ENCODE measurements at places on chromosomes 6 and 20.

DNA sequence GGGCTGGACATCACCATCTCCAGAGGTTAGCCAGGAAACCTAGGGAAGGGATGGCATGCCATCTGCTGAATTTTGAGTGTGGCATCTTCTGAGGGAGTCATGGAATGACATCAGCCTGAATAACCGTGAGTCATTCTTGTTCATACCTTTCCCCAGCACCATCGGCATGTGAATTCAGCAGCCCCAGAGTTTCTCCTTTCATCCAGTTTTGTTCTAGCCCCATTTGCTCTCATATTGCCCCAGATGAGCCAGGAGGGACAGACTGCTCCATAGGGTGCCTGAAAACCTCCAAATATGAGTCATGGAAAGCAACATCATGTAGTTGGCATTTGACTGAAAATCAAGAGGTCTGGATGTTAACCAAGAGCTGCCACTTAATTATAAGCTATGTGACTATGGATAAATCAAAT, 219.2 kb upstream of the SGK1 start:
- DNase-seq, result no peak

DNA sequence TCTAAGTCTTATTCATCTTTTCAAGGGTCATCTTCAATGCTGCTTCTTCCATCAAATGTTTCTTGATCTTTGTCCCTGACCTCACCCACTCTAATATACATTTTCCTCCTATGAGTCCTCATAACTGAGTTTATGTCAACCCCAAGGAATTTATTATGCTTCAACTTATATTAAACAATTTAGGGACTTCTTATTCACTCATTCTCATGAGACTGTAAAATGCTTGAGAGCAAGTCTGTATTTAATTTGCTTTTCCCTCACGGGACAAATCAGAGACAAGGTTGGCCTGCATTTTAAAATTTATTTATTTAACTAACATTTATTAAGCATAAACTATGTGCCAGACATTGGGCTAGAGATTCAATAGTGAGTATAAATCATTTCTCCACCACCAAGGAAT, 312.0 kb upstream of the NT5E start:
- no peak for DNase-seq

GRCh38 chr6:136616527-136616926, 66.3 kb upstream of the MAP7 start:
- no peak for DNase-seq

GRCh38 chr6:167711768-167712730, 114.7 kb upstream of the AFDN start:
- no peak for DNase-seq

GRCh38 chr6:103870970-103871369, 988.7 kb downstream of the HACE1 start:
- DNase-seq, result no peak

GRCh38 chr6:136607204-136607931, 57.1 kb upstream of the MAP7 start:
- DNase-seq, result no peak

DNA sequence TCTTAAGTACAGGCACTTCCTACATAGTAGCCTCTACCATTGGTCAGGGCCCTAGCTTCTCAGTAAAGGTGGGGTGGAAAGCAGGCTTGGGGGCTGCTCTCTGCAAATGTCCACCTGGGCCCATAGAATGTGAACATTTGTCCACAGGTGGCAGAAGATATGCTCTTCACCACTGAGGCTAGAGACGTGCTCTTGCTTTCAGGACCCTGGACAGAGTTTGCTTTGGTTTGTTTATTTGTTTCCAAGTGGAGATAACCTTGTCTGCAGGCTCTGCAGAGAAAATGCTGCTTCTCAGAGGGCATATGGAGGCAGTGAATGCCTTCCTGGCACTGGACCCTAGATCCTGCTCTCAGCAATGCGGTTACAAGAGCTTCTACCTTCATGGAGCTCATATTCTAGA, 129.0 kb downstream of the F13A1 start:
- DNase-seq, result no peak

DNA sequence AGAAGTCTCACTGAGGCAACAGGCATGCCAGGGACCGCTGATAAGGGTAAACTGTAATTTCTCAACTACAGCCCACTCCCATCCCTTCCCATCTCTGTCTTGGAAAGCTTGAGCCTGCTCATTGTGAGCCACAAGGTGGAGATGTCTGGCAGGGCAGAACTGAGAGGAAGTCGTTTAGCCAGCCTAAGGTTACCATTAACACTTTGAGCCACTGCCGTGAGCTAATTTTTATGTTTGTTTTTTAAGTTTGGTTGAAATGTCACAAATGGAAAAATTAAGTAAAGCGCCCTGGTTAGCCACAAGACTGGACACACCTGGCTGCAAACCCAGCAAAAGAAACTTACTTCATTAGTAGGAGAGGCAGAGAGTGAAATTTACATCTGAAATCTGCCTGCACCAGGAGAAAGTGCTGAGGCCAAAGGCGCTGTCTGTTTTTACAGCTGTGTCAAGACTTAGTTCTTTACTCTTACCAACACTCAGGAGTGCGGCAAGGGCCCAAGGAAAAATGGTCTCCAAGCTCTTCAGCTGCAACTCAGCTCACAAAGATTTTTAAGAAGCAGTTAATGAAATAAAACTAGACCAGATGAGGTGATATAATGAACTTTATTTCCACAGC, 50.0 kb upstream of the FAM83C start:
- DNase-seq, result no peak

- no peak for DNase-seq
These were observed 75.9 kb downstream of the ERMARD start for GRCh38 chr6:169827290-169827717.

DNA sequence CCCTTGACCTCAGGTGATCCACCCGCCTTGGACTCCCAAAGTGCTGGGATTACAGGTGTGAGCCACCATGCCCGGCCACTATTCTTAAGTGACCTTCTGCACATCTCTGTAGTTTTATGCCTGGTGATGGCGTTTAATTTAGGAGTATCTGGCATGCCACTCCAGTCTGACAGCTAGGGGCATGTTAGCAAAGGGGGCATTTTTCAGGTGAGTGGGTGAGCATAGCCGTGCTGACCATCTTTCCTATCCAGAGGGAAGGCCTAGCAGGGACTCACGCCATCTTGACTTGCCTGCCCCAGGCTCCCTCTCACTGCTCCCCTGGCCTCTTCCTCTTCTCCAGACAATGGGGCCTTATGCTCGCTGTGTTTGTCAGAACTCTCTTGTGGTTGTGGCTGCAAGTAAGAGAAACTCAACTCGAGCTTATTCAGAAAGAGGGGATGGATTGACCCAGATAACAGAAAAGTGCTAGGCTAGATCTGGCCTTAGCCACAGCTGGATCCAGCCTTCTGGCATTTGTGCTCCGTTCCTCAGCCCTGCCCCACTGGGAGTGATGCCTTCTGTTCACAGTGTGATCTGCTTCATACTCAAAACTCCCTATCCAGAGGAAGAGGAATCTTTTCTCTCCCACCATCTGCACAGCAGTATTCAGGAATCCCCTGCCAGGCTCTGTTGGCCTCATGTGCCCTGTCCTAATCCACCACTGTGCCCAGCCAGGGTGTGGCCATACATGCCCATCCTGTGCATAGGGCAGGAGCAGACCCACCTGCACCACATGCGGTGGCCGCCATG, 174.5 kb upstream of the AKAP12 start:
- DNase-seq, result no peak

GRCh38 chr20:61949714-61950640, 115.7 kb downstream of the TAF4 start:
- DNase-seq, result no peak

DNA sequence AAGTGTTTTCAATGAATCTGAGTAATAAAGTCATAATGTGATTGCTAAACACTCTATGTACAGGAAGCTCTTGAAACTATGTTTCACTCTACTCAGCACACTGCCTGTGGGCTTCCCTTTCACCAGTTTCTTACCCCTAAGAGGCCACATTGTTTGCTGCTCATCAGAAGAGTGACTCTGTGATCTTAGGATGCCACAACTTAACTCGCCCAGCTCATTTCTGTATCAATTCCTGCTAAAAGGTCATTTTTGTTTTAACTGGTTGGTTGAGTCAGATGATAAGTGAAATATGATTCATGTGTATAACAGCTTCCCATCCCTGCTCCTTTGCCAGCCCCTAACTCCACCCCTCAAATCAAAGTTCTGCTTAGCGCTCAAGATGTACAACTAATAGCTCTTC, 9.8 kb upstream of the NDUFAF4 start:
- no peak for DNase-seq

DNA sequence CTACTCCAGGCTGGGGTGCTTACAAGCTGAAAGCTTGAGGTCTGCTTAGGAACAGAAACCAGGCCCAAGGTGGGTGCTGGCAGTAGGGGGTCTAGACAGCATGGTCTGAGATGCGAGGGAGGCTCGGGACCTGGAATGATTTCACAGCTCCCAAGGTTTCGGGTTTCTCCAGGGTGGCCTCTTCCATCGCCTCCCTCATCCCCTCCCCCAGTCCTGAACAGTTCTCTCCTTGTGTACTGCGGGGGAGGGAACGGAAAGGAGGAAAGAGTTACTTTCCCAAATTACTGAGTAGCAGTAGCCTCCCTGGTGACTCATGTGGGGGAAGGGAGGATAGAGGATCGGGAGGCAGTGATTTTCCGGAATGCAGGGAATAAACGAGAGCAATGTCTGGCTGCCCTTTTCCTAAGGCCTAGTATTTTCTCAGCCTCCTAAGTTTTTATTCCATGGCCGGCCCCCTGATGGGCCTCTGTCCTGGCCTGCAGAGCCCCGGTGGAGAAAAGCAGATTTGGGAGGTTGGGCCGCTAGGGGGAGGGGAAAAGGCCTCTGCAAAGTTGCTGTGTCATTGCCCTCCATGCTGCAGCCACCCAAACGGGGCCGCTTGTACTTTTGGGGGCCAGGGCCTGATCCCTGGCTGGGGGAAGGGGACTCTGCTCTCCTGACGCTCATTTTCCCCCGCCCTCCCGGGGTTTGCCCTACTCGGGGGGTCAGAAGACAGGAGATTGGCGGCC, 1.5 kb downstream of the BRD2 start:
- peak; percentile 62 for DNase-seq

DNA sequence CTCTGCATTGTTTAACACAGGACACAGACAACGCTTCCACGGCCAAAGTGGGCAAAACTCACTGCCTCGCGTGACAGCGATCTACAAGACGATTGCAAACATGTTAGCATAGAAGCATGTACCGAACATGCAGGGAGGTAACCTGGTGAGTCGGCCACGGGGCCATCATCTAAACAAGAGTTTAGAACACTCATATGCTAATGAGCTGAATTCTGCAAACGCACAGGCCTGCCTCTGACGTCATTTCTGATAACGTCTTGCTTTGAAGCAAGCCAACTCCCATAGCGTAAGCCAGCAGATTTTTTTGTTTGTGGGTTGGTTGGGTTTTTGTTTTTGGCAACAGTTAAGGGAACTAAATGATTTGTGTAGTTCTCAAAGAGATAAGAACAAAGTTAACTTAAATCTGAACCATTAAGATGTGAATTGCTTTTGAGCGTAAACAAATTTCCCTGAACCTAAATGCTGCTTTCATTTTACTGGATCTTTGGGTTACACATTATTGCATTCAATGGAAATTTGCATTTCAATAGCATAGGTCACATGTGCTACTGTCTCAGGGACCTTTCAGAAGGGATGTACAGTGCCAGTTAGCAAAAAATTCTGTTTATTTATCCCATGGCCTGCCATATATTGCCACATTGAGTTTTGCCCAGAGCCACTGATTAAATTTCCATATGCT, 184.5 kb upstream of the PDE10A start:
- DNase-seq, result no peak

- no peak for DNase-seq
These were observed 123.0 kb downstream of the SLC16A10 start for GRCh38 chr6:111210194-111210728.

DNA sequence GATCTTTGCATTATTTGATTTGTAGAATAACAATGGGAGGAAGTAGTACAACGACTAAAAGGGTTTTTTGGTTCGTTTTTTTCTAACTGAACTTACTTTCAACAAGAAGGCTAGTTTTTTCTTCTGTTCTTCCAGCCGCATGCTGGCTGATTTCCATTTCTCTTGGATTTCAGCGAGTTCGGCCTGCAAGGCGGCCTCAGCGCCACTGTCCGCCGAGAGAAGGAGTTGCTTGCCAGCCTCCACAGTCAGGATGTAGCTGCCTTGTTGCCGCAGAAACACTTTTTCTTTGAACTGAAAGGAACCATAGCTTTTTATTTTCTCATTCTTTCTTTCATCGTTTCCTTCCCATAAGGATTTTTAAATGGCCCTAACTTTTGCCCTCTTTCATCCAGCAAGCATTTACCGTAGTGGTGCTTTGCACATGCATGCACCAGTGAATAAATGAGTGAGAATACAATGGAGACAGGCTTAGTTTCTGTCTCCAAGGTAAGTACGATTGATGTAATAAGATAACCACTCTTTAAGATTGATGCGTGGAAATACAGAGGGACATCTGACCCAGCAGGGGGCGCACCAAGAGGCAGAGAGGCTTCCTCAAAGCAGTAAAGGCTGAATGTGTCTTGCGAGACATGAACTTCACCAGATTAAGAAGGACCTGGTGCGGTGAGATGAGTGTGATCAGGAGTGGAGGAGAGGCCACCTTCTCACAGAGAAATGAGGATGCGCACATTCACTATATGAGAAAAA, 398.8 kb downstream of the ESR1 start:
- no peak for DNase-seq

DNA sequence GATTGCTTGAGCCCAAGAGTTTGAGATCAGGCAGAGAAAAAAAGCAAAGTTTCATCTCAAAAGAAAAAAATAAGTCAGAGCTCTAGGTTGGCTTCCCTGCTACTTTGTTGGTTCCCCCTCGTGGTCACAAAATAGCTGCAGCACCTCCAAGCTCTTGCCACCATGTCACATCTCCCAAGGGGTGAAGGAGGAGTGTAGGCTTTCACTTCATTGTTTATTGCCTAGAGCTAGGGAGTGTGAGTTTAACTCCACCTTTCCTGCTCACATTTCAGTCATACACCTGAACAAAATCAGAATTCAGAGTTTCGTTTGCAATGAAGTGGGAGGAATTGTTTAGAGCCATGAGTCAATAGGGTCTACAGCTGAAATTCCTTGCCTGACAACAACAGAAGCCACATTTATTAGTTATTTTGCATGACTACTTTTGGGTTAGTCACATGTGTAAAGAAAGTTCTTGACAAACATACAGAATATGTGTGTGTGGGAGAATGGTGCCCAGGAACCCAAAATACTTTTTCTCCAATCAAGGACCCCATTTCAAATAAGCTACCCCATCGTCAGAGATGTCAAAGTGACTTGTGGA, 56.2 kb upstream of the UFL1 start:
- no peak for DNase-seq

DNA sequence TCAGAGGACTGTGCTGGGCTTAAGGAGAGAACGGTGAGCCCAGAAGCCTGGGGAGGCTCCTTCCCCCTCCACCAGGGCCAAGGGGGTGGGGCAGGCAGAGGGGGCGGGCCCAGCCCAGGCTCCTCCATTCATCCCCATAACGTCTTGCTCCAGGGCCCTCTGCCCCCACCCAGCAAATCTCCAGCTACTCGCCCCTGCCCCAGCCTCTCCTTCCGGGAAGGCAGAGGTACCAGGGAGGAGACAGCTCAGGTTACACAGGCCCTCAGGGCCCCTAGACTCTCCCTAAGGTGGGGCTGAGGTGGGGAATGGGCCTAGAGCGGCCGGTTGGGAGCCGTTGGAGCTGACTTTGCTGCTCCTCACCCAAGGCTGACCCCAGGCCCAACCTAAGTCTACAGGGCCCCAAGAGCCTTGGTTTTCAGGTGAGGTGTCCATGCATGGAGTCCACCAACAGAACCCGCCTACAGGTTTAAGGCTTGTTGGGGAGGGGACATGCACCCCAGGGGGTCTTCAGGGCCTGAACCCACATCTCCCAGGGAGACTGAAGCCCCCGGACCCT, 1.2 kb downstream of the LAMA5 start:
- DNase-seq, result no peak

Measured in activated naive CD8-positive, alpha-beta T cell treated with anti-CD3 and anti-CD28 coated beads, Interleukin-2, amount 50 U/mL, for 16 hours (primary cell).